ENCODE measurements at places on chromosomes 12 and 14.

DNA sequence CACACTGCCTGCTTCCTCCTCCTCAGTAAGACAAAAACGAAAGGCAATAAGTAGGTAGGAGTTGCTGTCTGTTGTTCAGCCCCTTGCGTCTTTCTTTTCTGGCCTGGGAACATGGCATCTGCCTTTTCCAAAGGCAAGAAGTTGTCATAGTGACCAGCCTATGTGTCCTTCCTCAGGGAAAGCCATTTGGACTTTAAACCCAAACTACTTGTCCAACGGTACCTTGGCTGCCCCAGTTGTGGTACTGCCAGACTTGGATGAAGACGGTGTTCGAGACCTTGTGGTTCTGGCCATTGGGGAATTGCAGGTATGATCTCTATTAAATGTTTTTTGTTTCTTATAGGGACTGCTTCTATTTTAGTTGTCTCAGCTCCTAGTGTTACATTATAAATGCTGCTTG is 18.5 kb downstream of the FAM234B start:
- DNase-seq = no peak

DNA sequence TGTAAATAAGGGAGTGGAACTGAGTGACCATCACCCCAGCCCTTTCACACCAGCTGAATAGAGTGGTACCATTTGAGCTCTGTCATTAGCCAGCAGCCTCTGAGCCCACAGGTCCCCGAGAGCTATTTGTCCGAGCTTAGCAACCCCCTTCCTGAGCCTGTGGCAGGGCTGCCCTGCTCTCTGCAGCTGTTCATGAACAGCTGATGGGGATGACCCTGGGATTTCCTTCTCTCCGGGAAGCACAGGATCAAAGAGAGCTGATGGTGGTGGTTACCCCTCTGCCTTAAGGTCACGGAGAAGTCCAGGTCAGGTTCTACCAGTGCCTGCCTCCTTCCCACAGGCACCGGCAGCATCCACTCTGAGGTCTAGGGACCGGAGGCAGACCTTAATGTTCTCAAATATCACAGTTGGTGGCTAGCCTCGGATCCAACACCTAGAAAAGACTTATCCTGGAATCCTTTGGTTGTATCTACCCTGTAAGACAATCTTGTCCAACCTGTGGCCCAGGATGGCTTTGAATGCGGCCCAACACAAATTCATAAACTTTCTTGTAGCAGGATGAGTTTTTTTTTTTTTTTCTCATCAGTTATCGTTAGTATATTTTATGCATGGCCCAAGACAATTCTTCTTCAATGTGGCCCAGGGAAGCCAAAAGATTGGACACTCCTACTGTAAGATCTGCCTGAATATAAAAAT is 81.1 kb downstream of the ESRRB start:
- DNase-seq = no peak

DNA sequence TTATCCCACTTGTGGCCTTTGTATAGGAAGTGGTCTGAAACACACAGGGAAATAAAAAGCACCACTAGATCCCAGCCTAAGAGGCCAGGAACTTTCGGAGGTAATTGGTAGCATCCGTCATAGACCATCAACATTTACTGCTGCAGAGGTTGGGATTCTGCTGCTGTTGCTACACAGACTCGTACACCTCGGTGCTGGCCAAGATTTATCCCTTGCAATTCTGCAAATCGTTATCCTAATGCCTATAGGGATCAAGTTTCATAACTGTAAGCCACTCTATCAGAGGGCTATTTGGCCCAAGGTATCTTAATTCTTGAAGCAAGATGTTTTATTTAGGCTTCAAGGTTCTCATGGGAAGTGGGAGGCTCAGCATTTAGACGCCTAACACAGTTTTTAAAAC is 913.6 kb downstream of the GALC start:
- no peak for DNase-seq

GRCh38 chr12:28583701-28584261 is 393.5 kb downstream of the CCDC91 start:
- no peak for DNase-seq

GRCh38 chr14:91241863-91242262 is 2.6 kb downstream of the GPR68 start:
- no peak for DNase-seq

- DNase-seq = no peak
These were observed 158.4 kb downstream of the FBXL14 start for GRCh38 chr12:1436015-1436414.

DNA sequence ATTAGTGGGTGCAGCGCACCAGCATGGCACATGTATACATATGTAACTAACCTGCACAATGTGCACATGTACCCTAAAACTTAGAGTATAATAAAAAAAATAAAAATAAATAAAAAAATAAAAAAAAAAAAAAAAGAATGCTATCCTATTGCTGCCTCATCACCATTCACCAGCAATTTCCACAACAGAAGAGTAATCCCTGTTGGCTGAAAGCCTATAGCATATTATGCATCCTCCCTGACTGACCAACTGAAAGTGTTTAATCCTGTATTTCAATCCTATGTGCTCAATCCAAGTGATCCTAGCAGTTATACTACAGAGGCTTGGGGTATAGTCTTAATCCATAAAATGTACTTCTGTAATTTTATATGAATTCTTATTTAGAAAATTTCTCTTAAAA is 18.5 kb downstream of the DICER1 start:
- no peak for DNase-seq

DNA sequence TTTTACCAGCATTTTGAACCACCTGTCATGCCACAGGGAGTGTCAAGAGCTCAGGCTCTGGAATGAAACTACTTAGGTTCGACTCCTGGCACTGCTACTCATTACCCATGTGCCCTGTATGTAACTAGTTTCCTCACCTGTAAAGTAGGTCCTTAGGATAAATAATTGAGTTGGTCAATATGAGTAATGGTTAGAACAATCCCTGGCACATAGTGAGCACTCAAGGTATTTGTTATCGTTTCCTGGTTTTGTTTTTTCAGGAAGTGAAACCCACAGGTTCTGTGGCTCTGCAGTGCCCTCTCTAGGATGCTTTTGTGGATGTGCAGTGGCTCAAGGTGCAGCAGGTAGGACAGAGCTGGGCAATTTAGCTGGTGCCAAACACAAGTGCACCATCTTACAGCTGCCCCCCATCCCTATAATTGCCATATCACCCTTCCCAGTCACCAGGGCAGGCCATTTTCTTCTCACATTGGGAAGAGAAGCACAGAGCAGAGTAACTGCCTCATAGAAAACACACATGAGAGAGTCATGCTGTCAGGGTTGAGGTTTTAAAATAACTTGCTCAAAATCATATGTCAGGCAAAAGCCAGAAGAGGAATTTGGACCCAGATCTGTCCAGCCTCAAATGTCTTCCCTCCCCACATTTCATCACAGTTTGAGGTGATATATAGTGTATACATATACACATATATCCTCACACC is 297.5 kb downstream of the RPAP3 start:
- no peak for DNase-seq

DNA sequence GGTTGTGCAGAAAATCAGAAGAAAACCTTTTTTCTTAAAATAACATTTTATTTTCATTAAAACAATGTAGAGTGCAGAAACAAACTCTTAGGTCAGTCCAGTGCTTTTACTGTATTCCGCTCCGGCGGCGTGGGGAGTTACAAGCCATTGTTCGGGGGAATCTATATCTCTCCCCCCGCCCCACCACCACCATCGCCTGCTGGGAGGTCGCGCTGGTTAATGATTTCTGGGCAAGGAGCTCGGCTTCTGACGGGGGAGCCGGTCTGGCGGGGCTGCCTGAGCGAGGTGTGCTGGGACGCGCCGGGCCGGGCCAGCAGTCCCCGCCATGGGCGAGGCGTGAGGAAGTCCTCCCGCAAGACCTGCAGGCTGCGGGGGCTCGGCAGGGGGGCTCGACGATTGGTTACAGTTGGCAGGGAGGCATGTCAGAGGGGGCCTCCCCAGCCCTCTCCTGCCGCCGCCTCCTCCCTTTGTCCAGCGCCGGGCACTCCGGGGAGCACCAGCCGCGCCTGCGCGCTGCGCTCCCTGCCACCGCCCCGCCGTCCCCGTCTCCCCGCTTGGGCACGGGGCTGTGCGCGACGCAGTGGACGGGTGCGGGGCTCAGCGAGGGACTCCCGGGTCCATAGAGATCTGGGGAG is 1.0 kb upstream of the DUSP6 start:
- DNase-seq = peak; percentile 74

- DNase-seq = no peak
These were observed 20.3 kb upstream of the GPR33 start for GRCh38 chr14:31508135-31508534.

DNA sequence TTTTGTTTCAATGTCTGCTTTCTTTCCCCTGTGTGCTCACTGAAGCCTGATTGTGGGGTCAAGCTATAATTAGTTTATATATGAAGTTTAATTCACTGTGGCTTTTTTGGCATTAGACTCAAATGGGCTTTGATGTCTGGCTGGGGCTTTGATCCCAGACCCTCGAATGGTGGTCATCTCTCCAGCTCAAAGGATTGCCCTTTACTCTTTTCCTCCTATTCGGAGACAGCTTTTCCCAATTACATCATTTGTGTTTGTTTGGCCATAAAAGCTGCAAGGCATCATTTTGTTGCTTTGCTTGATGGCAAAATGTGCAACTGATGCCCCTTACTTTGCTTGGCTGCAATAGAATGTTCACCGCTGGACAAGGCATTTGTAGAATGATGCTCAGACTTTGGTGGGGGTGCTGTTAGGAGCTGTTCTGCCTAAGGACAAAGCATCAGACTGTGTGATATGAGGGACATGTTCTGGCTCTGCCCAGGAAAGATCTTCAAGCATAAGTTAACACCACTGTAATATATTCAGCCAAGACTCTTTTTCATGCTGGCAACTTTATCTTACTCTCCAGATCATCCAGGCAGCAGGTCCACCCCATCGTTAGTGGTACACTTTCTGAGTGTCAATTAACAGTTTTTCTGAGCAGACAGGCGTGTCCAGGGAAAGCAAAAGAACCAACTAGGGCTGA is 3.2 kb upstream of the DACT1 start:
- no peak for DNase-seq

DNA sequence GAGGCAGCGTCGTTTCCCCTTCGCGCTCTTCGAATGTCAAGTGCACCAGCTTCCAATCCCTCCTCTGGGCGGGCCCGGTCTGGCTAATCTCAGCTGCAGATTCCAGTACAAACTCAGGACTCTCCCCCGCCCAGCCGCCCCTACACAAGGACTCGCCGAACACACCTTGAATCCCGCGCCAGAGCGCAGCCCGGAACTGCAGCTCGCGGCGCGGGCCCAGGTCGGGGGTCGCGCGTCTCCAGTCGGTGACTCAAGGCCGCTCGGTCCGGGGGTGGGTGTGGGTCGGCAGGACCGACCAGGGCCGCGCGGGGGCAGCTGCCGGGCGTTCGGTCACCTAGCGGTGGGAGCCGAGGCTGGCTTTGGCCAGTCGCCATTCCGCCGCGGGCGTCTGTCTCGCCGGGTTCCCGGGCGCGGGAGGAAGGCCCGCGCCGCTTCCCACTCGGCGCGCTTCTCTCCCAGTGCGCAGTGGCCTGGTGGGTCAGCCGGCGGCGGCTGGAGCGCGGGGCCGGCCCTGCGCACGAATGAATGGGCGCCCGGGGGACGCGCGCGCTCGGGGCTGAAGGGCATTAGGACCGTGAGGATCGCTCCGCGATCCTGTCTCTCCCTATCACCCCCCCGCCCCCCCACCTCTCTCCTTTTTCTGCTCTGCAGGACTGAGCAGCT is at the start of gene GALNT16:
Gene GALNT16, plus strand, starts transcription at position 632 of the 663 bp plus-strand sequence. CDS start 133 bp downstream, outside the sequence.
- DNase-seq = peak; percentile 25

DNA sequence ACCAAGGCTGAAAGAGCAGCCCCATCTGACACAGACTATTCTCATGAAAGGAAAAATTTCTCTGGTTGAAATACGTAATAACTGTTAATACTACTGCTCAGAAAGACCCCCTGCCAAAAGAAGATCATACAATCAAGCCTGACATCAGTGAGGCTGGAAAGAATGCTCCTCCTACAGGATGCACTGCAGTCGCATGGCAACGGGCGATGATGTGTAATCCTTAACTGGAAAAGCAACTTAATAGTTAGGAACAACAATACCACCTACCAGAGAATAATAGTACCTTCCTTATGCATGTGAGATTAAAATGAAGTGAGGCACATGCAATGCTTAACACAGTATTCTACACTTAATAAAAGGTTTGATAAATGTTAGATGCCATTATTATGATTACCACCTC is 1.2 kb upstream of the GOLGA5 start:
- DNase-seq = no peak

- no peak for DNase-seq
These were observed 501 bp upstream of the HSP90B1 start for GRCh38 chr12:103929784-103930033.

DNA sequence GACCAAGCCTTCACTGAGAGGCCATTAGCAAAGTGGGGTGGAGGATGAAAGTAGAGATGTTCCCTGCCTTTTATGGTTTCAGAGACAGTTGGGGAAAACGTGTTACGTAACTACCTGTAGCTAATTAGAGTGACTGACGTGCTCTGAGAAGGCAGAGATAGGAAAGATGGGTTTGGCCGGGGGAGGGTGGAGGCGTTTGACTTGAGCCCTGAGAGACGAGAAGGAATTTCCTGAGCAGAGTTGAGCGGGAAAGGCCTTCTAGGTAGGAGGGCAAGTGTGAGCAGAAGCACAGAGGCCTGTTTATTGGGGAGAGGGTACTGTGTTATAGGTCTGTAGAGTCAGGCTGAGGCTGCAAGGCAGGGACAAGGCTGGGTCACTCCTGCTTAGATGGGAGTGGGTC is 8.6 kb downstream of the TUNAR start:
- DNase-seq = no peak

GRCh38 chr14:77822307-77822706 is 22.4 kb downstream of the ADCK1 start:
- DNase-seq = no peak

DNA sequence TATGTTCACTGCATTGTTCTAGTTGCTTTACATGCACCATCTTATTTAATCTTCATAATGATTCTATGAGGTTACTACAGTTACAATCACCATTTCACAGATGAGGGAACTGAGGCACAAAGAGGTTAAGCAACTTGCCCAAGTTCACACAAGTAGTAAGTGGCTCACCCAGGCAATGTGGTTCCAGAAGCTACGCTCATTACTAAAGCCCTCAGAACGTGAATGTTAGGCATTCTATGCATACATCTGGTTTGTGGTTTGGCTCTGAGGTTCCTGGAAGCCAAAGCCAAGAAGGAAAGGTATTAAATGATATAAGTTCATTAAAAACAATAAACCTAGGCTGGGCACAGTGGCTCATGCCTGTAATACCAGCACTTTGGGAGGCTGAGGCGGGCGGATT is 14.4 kb upstream of the VRTN start:
- DNase-seq = no peak

GRCh38 chr12:59808317-59808910 is 212.6 kb downstream of the SLC16A7 start:
- DNase-seq = no peak

DNA sequence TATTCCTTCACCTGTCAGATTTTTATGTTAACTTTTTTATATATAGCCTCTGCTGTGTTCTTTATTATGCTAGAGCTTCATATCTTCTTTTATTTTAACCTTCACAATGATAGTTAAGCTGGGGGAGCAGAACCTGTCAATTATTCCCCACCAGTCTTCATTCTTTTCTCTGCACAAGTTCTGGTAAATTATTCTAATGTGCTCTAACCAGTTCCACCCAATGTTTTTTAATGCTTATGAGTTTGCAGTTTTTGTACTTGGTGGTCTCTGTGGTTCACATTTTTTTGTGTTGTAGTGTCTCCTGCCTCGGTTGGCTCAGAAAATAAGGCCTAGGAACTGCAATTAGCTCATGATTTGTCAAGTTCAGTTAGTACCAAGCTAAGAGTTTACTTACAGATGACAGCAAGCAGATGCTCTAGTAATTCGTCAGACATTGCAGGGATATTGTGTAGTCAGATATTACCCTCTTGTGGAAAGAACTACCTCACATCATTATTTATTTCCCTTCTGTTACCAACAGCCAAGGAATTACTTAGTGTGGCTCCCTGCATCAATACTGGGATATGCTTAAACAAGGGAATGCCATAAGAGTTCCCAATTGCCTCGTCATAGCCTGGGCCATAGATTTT is 14.5 kb downstream of the DYRK2 start:
- no peak for DNase-seq

Data from NCI-H510A treated with DMSO at 0.1 percent for 48 hours (cell line).